ENCODE measurements at places on chromosomes 4 and X. TPM values are rescaled to one million over a fixed set of nuclear protein-coding genes. Genes with fewer than 3 reads are reported as not detected.
A peak's percentile ranks its signal among the peaks of the same experiment; 100 is the strongest.

PDLIM3 gene
- 2.8 TPM for total RNA-seq

GRCh38 chrX:151985955-151986354, 11.5 kb upstream of the GABRE start:
- peak; percentile 63 for DNase-seq

- DNase-seq: no peak
These were observed 295.8 kb upstream of the SLC7A11 start for GRCh38 chr4:138537731-138538490.

DNA sequence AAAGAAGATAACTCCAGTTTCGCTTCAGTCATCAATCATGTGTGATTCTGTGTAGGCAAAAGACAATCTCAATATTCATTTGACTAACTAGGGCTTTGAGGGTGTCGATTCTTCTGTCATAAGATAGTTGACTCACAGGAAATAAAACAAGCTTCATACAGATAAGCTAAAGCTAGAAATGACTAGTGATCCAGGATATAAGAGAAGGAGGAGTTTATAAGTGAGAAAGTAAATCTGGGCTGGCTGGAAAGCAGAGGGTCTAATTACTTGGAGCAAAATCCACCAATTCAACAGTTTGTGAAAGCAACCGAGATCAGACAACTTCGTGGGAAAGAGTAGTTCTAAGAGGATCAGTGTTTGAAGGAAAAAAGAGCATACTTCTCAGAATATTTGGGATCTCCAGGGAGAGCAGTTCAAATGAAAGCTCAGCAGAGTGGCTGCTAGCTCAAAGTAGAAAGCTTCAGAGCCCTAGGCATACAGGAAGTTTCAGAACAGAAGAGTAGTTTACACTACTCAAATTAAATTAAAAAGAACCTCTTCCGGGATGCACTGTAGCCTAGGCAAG, 429.3 kb downstream of the INPP4B start:
- no peak for DNase-seq
